ENCODE measurements at places on chromosomes 5 and 9. TPM values are rescaled to one million over a fixed set of nuclear protein-coding genes. Genes with fewer than 3 reads are reported as not detected.

Gene FAM169A
- polyA plus RNA-seq = 0.76 TPM

Gene SLCO6A1
- polyA plus RNA-seq = 0.48 TPM

Gene SLC34A1
- polyA plus RNA-seq = not detected

Gene CD14
- polyA plus RNA-seq = 18.3 TPM

Gene EIF4E1B
- not detected for polyA plus RNA-seq

Gene SNCB
- polyA plus RNA-seq = not detected

Gene PCDHGB2
- polyA plus RNA-seq = 1.7 TPM

Gene TCOF1
- 16.9 TPM for polyA plus RNA-seq

Gene HK3
- 0.82 TPM for polyA plus RNA-seq

Gene SLC22A4
- 4.0 TPM for polyA plus RNA-seq

Gene PDLIM4
- 66.2 TPM for polyA plus RNA-seq

Gene AGTPBP1
- polyA plus RNA-seq = 14.5 TPM

Gene CLK4
- 37.7 TPM for polyA plus RNA-seq

Gene SPATA31C1
- 0.08 TPM for polyA plus RNA-seq

Gene PRDM9
- polyA plus RNA-seq = not detected

Gene ACTL7B
- not detected for polyA plus RNA-seq

Gene DEPDC1B
- 3.2 TPM for polyA plus RNA-seq

Gene ZCCHC7
- polyA plus RNA-seq = 12.3 TPM

Gene FOXD4L3
- 0.29 TPM for polyA plus RNA-seq
